ENCODE measurements at places on chromosomes 3 and 15.
A peak's percentile ranks its signal among the peaks of the same experiment; 100 is the strongest.

- DNase-seq = no peak
Measured at GRCh38 chr15:83582381-83582780, 71.5 kb upstream of the ADAMTSL3 start.

GRCh38 chr3:174951498-174952005, 92.4 kb downstream of the NAALADL2 start:
- DNase-seq = no peak

DNA sequence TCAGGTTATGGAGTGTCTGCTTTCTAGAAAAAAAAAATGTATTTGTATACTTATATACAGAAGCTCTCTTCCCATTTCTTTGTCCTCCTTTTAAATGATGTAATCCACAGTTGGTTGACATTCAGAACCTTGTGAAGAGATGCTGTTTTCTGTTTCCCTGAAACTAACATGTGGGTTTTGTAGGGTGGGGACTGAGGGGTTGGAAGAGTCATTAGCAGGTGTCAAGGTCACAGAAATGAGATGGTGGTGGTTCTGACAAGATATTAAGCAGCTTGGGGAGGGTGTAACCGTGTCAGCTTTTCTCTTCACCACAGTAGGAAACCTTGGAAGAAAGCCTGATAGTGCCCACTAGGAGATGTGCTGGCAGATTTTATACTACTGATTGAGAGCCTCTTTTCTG, 2.4 kb downstream of the RASA2 start:
- DNase-seq = peak; percentile 18

DNA sequence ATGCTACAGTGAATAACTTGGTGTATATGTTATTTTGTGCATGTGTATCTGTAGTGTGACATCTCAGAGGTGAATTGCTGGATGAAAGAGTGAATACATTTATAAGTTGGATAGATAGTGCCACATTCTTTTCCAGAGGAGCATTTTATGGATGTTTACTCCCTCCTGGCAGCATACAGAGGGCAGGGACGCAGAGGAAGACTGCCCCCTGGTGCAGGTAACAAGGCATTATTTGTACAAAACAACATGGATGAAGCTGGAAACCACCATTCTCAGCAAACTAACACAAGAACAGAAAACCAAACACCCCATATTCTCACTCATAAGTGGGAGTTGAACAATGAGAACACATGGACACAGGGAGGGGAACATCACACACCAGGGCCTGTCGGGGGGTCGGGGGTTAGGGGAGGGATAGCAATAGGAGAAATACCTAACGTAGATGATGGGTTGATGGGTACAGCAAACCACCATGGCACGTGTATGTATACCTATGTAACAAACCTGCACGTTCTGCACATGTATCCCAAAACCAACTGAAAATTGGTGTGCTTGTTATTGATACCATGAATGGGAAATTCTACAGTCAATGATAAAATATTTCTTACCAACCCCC, 57.9 kb upstream of the CTXND1 start:
- no peak for DNase-seq

DNA sequence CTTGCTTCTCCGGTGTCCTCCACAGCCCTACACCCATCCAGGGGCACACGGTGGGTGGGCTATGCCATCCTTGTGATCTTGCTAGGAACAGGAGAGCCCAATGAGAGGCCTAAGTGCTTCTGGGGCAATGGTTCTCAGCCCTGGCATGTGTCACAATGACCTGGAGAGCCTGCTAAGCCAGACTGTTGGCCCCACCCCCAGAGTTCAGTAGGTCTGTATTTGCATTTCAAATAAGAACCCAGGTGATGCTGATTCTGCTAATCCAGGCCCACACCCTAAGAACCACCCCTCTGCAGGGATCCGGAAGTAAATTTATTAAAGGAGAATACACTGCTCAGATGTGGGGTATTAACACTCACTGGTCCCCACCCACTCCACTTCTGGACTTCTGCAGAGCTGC, 57.9 kb downstream of the RORA start:
- no peak for DNase-seq

DNA sequence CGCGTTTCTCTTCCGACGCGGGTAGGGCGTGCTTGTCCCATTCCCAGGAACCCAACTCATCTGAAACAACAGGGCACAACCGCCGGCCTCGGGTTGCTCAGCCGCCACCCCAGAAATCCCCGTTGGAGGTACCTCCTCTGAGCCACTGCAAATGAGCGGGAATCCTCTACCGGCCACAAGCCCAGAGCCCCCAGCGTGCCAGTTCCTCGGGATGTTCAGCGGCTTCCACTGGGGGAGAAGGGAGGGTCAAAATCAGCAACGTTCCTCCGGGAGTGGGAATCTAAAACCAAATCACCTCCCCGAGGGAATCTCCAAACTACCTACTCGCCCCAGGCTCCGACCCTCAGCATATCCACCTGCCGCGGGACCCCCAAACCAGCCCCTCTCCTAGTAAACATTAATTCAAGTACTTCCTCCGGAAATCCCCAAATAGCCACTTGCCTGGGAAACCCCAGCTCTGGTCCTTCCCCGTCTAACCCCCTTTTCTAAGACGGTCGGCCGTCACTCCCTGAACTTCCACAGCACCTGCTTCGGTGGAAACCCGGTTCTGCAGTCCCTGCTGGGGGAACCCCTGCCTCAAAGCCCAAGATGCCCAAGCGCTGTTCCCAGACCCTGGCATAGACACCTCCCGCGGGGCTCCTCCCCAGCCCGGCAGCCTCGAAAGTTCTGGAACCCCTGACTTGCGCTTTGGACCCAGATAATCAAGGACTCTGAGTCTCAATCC, 887 bp downstream of the OXTR start:
- DNase-seq = no peak

DNA sequence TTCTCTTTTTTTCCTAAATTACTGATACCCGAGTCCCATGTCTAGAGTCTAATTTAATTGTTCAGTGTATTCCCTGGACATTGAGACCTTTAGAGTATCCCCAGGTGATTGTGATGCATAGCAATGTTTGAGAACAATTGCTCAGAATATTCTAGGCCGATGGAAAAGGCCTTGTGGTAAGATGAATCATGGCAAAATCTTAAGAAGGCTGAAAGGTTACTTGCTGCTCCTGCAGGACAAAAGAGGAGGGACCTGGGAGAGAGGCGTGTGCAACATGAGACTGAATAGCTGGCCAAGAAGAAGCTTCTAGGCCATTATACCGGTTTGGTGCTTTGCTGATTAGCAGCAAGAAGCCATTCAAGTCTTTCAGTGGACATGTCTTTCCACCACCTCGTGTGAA, 256.6 kb downstream of the ROBO2 start:
- DNase-seq = no peak

DNA sequence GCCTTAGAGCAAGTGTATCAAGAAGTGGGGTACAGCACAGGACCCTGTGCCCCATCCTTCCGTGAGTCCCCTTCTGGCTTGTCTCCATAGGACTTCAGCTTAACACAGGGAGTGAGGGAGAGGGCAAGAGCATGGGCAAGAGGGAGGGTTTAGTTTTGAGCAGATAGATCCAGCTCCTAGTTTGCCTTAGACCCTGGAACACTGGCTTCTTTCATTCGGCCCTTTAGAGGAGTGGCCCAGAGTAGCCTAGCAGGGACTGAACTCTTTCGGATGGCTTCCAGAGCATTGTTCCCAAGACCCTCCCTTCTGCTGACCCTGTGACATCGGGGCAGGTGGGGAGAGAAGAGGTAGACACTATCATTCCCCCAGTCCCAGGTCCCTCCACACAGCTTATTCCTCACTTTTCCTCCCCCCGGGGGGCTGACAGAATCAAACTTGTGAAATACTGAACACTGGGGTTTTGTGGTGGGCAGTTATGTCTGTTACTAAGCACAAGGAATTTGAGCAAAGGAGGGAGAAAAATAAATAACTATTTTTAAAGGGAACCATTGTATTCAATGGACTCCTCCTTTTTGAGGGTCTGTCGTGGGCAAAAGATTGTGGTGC, 289.6 kb upstream of the C2CD4B start:
- no peak for DNase-seq

- no peak for DNase-seq
Measured at GRCh38 chr3:108036984-108037741, 53.7 kb downstream of the CD47 start.

- no peak for DNase-seq
Measured at GRCh38 chr3:127915115-127915936, at the start of gene KBTBD12. TSS of gene KBTBD12 (plus strand) at chr3:127915232. CDS start at chr3:127923062, 7,830 bp downstream.

GRCh38 chr3:56323986-56324420, 144.3 kb downstream of the ERC2 start:
- no peak for DNase-seq

GRCh38 chr3:52504977-52505376, 9.8 kb downstream of the STAB1 start:
- DNase-seq = no peak

- no peak for DNase-seq
Measured at GRCh38 chr3:102979682-102980354, 545.0 kb downstream of the ZPLD1 start.

DNA sequence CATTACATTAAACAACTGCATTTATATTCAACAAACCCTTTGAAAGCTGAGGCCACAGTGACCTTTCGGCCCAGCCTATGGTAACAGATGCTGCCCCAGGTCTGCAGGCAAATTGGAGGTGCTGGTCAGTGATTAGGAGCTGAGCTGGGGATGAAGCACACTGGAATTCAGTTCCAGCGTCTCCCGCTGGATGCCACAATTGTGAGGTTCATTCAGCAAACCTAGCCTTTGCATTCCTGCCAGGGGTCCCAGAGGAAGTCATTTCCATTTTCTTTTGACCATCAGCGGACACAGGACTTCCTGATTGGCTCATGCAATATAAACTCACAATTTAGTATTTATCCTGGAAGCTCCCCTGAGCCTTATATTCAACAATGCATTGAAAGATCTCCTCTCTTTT, 89.5 kb downstream of the IL20RB start:
- no peak for DNase-seq

DNA sequence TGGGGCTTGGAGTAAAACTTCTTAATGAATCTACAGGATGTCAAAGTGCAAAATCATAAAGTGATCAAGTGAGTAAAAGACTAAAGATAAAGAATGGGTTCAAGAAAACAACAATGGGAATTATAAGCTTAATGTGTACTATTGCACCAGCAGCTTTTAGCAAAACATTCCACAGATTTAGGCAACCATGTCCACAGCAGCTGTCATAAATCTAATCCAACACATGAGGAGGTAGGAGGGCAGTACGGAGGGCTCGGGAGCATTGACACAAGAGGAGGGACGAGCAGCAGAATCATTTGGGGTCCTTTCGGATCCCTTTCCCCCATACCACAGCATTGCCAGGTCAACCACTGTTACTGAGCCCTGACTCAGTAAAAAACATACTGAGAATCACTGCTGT, 464.3 kb upstream of the WNT5A start:
- DNase-seq = no peak

GRCh38 chr3:62761311-62761710, 113.9 kb downstream of the CADPS start:
- DNase-seq = no peak

GRCh38 chr3:143961342-143961741, 10.3 kb upstream of the DIPK2A start:
- no peak for DNase-seq

DNA sequence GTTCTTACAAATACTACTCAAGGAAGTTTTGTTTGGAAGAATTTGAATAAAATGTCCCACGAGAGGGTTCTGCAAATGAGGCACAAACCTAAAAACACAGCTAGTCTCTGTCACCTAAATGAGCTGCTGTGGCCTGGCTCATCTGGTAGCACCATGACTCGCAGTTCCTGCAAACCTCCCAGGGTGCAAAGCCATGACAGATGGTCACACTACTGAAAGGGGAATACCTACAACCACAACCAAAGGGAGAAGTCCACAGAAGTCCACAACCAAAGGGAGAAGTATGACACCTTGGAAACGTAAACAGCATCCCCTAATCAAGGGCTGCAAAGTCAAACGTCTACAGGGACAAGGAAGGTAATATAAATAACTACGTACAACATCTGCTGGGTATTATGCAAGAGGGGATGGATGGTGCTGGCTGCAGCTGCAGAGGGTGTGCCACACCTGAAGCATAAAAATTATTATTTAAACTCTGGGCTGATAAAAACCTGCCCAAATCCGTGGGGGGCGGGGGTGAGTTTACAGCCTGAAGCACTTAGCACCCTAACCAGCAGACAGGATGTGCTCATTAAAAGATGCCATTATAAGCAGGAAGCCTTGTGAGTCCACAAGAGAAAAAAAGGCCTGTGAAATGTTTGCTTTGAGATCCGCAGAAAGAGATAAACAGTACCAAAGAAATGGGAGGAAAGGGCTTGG, 184.0 kb downstream of the MAGI1 start:
- no peak for DNase-seq

GRCh38 chr15:57364282-57365007, 11.9 kb upstream of the CGNL1 start:
- peak; percentile 6 for DNase-seq

DNA sequence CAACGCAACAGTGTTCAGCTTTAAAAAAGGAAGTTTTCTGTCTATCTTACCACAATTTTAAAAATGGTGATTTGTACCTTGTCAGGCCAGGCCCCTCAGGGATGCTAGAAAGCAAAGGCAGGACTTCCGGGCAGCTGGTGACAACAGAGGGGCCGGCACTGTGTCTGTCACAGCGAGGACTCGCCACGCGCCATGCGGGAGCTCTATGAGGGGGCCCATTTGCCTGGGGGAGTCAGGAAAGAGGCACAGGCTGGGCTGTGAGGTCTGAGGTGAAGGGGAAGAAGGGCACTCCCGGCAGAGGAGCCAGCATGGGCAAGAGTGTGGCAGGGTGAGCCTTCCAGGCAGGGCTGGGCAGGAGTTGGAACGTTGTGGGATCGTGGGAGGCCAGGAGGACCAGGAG, 7.0 kb downstream of the IQSEC1 start:
- DNase-seq = no peak

DNA sequence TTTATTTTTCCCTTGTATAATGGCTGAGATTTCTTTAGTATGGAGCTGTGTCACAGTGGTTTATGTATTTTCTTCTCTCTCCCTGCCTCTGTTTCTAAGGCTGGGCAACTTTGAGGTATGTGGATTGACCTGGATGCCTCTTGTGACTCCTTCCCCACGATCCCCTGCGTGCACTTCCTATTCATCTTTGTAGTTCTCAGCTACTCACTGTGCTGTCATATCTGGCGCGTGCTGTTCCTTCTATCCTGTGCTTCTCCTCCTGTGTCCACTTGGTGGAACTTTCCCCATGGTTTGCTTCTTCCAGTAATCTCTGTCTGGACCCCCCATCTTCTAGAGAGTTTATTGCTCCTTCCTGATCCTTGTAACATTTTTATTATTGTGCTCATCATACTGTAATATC, 97.3 kb downstream of the AKAP13 start:
- DNase-seq = no peak

GRCh38 chr15:31609906-31610305, 283.3 kb downstream of the KLF13 start:
- no peak for DNase-seq
